ENCODE measurements at places on chromosomes 4 and X.

DNA sequence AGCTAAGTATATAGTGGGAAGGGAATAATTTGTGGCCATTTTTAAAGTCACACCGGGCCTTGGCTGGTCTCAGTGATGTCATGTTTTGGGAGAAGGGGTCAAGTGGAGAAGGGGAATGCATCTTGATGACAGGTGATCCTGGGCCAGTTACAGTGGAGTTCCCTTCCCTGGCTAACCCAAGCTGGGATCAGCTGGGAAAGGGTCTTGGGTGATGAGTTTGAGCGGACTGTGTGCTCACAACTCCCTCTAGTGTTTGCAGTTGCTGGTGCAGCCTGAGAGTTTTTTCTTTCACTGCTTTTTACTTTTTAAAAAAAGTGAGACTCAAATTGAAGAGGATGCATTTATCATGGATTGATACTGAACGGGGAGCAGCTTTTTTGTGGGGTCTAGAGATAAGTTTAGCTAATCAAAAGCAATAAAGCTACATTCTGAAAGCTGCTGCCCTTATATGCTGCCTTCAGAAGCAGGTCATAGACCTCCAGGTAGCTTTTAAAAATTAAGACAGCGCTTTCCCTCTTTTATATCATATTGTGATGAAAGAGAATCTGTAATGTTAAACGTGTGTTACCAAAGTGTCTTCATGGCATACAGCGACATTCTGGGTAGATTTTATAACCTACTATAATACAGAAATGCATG is 164.7 kb downstream of the DCLK2 start:
- DNase-seq = no peak

GRCh38 chr4:73865431-73866096 is 3.6 kb upstream of the CXCL1 start:
- no peak for DNase-seq

GRCh38 chr4:156238171-156238570 is 284.5 kb upstream of the CTSO start:
- DNase-seq = no peak

- DNase-seq = no peak
Observed at GRCh38 chr4:24568425-24568824, 15.9 kb downstream of the DHX15 start.

DNA sequence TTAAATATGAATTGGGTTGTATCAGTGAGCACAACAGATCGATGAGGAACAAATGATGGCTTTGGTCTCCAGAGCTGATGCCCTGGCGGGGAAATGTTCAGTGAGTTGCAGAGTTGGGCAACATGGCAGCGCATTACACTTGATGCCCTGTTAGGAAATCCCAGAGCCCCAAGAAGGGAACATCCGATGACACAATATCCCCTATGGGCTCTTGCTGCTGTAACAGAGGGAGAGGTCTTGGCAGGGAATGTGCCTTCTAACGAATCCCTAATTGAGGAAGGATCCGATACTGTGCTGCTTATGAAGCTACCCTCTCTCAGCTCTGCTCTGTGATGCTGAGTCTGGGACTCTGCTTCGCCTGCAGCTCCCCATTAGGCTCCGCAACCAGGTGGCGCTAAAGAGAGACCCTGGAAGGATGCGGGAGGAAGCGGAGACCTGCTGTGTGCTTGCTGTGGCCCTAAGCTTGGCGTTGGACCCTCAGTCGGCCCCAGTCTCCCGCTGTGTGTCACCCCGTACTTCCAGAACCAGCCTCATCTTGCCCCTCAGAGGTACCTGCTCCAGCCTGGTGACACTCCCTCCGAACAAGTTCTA is 38.9 kb downstream of the PDHA1 start:
- no peak for DNase-seq

- DNase-seq = no peak
Observed at GRCh38 chrX:16612257-16612897, 37.6 kb upstream of the S100G start.

DNA sequence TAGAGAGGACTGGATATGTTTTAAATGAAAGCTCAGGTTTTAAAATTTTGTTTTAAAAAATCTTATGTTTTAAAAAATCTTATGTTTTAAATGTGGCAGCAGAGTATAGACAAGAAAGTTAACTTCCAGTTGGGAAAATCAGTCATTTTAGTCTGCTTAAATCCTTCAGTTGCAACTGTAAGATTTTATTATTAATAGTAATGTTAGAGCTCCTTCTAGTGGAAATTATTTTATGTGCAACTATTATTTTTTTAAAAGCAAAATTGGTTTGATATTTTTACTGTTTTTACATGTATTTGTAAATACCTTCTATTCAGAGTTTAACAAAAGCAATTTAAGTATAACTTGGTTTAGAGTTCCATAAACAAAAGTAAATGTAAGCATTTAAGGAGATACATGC is 8.5 kb upstream of the NUDT6 start:
- DNase-seq = no peak

GRCh38 chrX:112803060-112803459 is 37.6 kb downstream of the AMOT start:
- no peak for DNase-seq

DNA sequence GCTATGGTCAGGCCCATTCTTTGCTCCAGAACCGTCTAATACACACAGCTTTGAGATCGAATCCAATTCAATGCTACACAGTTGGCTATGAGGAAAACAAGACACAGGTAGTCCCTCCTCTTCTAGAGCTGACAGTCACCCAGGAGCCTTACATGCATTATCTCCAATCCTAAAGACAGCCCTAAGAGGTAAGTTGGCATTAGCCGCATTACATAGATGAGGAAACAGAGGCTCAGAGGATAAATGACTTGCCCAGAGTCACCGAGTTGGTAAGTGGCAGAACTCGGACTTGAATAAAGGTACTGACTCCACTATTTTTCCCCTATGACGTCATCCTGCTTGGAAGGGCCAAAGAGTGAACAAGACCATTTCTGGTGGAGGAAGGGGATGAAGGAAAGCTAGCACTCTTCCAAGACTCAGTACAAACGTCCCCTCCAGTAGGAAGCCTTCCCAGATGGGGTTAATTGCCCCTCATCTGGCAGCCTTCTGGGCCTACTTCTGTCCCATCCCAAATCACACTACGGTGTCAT is 8.5 kb downstream of the IQSEC2 start:
- DNase-seq = no peak

GRCh38 chr4:100165809-100166208 is 24.5 kb downstream of the DDIT4L start:
- DNase-seq = no peak

GRCh38 chr4:5888222-5889001 is 4.5 kb downstream of the CRMP1 start:
- no peak for DNase-seq

GRCh38 chr4:141133146-141133998 is at the start of gene RNF150:
TSS of gene RNF150 (minus strand) at chr4:141133469.
- DNase-seq = peak; percentile 90

DNA sequence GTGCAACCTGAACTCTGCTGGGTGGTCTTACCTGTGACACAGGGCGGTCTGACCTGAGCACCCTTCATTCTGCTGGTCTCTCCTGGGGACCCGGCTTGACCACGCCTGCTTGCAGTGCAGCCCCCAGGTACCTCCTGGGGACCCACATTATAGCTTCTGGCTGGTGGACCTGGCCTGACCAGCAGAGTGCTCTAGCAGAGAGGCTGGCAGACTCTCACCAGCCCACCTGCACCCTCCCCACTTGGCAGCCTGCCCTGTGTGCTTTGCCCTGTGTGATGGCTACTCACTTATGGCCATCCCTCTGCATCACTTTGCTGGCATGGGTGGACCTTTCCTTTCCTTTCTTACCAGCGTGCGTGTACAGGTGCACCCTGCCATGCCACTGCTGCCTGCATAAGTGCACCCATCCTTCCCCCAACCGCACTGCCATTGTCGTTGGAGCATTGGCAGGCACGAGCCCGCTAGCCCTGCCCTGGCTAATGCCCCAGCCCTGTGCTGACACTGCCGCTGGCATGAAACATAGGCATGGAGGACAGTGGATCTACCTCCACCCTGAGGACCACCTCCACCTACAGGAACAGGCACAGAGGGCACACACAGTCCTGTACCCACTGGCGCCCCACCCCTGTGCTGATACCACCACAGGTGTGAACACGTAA is 21.5 kb upstream of the H2AZ1 start:
- no peak for DNase-seq

DNA sequence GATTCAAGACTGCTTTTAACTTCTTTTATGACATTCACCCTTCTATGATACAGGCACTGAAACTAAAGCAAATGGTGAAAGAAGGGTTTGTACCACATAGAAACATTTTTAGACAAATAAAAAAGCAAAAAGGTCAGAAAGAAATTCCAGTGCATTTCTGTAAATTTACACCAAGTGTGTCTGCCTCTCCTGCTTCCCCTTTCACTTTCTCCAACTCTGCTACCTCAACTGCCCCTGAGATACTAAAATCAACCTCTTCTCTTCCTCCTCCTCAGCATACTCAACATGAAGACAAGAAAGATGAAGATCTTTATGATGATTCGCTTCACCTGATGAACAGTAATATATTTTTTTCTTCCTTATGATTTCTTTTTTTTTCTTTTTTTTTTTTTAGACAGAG is 187.9 kb downstream of the LRBA start:
- DNase-seq = no peak

DNA sequence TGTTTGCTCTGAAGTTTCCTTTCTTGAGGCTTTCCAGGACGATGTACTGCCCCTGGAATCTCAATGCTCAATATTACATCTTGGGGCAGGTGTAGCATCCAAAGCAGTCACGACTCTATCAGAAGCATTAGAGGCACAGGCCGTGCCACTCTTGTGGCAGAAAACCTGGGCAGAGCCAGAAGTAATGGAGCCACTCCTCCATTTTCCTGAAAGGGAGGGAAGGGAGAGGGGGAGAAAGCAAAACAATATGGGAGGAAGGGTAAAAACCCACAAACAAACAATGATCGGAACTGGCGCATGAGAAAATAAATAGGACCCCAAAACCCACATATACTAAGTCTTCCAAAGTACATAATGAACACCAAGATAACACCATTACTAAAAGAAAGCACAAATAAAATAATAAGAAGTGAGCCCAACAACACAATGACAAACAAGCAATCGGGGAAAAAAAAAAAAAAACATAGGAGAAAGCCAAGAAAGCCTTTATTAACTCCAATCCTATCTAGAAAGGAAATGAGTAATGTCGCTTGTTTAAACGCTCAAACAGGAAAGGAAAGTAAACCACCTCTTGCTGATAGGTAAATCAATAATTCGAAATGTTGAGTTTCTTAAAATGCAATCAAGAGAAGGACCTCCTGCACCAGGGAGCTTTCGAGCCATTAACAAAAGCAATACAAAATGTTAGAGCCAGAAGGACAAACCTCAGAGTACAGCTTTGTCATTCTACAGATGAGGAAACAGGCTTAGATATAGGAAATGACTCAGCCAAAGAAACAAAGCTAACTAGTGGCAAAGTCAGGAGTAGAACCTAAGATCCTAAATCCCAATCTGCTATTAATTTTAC is 117.4 kb downstream of the ATRX start:
- DNase-seq = no peak

GRCh38 chr4:51943221-51943620 is 76.9 kb downstream of the LRRC66 start:
- no peak for DNase-seq

DNA sequence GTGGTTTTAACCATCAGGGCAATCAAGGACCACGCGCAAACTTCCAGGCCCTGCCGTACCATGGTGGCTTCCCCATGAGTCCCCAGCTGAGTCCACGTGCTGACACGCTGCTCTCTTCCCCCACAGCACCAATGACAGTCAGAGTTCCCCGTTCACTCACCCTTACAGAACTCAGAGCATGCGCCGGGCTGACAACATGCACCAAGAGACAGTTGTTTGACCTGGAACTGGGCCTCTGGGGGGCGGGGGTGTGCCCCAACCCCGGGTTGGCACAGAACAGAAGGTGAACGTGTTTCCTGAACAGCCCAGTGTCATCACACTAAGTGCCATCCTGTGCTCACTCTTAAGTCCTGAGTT is 29.4 kb downstream of the IRF2 start:
- DNase-seq = no peak

DNA sequence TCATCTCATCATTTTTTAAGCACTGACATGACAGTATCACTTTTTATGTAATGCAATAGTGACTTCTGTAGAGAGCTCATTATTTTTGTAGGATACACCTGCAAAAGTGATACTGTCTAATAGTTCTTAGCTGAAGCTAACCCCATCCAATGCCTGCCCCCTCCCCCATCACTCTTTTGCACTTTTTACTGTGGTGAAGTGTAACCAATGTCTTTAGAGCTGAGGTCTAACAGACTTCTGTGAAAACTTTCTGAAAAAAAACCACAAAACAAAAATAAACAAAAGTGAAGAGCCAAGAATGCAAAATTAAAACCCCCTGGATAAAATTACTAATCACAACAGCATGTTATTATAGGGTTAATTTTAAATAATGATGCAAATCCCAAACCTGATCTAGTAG is 301.1 kb downstream of the ANK2 start:
- DNase-seq = no peak

- no peak for DNase-seq
Observed at GRCh38 chr4:110540581-110540980, 64.6 kb downstream of the ENPEP start.

- DNase-seq = no peak
Observed at GRCh38 chrX:48958635-48959094, 1.3 kb upstream of the OTUD5 start.

DNA sequence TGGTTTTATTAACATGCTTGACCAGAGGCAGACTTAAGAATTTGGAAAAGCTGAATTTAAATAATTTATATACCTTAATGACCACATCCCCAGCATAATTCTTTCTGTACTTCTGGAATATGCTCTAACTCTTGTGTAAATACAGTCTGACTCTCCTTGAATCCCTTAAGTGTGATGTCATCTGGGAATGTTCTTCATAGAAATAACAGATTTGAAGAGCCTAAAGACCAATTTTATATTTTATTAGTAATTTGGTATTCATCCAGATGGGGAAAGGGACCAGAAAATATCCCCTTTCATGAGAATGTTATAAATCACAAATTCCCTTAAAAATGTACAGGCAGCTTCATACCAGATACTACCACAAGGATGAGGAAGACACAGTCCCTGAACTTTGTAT is 58.3 kb downstream of the KCNIP4 start:
- no peak for DNase-seq

DNA sequence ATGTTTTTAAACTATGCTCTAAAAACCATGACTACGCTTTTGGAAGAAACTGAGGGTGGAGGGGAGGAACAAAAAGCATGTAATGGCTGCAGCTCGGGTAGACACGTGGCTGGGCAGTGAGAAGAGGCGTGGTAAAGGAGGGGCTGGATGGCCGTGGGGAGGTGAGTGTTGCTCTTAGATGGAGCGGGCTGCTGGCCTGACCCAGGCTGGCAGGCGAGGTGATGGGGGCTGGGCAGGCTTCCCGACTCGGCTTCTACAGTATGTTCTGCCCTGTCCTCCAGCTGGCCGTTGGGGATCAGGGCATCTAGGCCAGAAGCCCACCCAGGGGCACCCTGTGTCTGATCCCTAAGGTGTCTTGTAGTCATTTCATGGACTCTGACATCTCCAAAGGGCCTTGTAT is 60.7 kb downstream of the EFHC2 start:
- no peak for DNase-seq

All from mesenteric fat pad (tissue), 1 donor.